B cell (primary cell): ENCODE measurements at places on chromosomes 6 and 20.

GRCh38 chr6:15754035-15754705, 91.3 kb upstream of the DTNBP1 start:
- DNase-seq: no peak

GRCh38 chr6:93821953-93822352, 402.6 kb upstream of the EPHA7 start:
- no peak for DNase-seq

DNA sequence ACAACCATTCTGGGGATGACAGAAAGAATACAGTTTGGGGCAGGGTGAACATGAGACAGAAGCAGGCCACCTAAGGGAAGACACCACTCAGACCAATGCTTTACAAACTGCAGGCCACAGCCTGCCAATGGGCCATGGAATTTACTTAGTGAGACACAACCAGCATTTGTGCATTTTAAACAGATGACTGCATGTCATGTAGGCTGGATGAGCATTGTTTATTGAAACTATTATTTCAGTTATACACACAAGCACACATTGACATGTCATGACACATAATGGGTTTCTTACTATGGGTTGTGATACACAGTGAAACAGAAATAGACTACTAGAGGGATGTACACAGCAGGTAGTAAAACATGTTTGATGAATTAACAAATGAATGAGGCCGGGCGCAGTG, 8.0 kb downstream of the PGM3 start:
- DNase-seq: no peak

- DNase-seq: no peak
Observed at GRCh38 chr6:136309729-136310311, 20.2 kb upstream of the BCLAF1 start.

DNA sequence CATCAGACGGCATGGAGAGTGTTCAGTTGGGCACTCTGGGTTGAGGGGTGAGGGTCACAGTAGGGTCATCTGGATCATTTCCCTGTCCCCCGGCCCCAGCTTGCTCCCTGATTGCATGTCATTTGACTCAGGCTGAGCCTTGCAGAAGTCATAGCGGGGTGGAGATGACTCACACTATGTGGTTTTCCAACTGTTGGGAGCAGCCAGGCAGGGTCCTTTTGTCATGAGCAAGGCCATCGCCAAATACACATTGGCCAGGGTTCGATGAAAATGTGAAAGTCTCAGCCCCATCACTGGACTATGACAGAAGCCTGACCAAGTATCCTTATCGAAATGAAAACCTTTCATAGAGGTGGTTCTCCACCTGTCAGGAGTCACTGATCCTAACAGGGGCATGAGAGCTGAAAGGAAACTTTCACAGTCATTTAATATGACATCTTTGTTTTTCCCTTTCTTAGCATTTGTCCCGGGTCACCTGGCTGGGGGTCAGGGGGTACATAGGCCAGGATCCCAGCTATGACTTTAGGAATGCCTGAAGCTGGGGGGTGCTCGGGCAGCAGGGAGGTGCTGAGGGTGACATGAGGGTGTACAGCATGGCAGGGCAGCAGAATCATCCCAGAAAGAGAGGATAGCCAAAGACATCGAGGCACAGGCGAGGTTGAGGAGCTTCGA, 70.2 kb upstream of the CD93 start:
- no peak for DNase-seq

- no peak for DNase-seq
Observed at GRCh38 chr6:13573669-13574110, 711 bp upstream of the SIRT5 start.

DNA sequence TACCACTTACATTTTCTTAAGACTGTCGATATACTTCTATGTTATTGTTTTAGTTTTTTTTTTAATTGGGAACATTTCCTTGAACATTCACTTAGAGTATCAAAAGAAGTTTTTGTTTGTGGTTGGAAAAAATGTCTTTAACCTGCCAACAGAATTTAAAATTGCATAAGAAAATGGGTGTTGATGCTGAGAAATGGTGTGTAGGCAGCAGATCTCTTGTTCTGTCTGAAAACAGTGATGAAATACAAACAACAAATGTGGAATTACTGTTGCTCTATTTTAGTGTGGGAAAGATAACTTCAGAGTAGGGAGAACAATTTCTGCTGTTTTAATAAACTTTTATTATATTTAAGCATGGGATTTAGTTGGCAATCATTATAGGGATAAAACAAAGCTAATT, 293.5 kb downstream of the CDKAL1 start:
- DNase-seq: no peak

DNA sequence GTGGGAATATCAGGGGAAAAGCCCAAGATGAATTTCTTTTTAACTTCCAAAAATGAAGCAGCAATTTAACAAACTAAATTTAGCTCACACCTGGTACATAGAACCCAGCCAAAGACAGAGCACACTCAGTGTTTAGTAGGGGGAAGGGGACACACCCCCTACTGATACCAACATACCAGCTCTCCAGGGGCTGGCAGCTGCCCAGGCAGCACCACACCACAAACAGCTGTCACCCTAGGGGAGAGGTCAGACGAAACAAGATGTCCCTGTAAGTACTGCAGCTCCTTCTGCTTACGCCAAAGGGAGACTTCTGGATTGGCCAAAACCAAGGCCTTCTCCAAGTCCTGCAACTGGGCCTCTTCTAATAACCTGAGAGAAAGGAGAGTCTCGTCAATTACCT, 26.0 kb downstream of the MDN1 start:
- no peak for DNase-seq

- no peak for DNase-seq
Observed at GRCh38 chr6:137717074-137718073, 149.7 kb upstream of the TNFAIP3 start.

GRCh38 chr6:46116289-46116688, 13.5 kb upstream of the ENPP4 start:
- no peak for DNase-seq

DNA sequence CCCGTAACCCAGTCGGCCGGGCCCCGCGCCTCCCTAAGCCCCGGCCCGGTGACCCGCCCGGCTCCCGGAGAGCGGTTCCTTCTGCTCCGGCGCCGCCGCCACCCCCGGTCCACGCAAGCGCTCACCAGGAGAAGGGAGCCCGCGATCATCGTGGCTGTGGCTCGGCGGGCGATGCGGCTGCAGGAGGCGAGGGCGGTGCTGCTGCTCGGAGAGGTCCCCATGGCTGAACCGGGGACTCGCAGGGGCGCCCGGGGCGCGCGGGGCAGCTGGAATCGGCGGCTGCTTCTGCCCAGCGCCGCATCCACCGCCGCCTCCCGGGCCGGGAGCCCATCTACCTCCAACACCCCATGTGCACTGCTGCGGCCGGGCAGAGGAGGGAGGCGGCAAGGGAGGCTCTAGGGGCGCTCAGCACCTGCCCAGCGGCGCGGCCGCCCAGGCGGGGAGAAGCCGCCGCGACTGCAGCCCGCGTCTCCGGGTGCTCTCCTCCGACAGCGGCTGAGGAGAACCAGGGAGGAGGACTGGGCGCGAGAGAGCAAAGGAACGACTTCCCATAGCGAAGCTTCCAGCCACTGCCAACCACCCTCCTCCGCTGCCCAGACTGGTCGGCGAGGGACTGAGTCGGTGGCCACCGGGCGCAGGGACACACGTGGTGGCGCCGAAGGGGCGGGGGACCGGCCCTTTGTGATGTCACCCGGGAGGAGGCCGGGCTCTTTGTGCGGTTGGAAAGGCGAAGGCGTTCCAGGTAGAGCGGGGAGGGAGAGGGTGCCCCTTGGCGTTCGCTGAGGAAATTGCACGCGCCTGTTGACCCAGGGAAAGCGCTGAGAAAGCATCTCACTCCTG, at the start of gene TNFRSF21:
Gene TNFRSF21, minus strand, starts transcription at position 615 of the 840 bp plus-strand sequence. Its CDS starts 394 bp downstream, at position 221.
- peak; percentile 85 for DNase-seq

DNA sequence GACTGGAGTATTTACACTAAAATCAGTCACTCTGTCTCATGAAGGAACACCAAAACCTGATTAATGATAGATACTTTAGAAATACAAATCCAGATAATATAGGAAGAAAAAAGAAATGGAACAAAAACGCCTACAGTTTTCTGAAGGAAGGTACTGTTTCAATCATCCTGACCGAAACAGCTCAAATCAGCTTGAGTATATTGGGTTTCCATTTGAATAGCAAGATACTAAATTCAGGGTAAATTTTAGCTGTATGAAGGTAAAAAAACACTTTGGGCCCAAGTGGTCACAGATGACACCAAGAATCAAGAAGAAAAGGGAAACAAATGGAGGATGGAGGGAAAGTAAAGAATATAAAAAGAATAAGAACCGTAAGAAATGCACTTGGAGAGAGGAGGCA, 6.9 kb downstream of the ZSCAN23 start:
- no peak for DNase-seq

- DNase-seq: no peak
Observed at GRCh38 chr6:8628063-8628462, 192.7 kb upstream of the SLC35B3 start.

- no peak for DNase-seq
Observed at GRCh38 chr6:10201606-10202510, 213.0 kb downstream of the TFAP2A start.

GRCh38 chr6:35716798-35717197, 20.0 kb upstream of the ARMC12 start:
- no peak for DNase-seq

GRCh38 chr20:10662151-10662550, 11.6 kb downstream of the JAG1 start:
- DNase-seq: no peak

- DNase-seq: no peak
Observed at GRCh38 chr6:112296122-112296521, 41.8 kb upstream of the LAMA4 start.

GRCh38 chr6:148263010-148263409, 79.6 kb upstream of the SASH1 start:
- no peak for DNase-seq

DNA sequence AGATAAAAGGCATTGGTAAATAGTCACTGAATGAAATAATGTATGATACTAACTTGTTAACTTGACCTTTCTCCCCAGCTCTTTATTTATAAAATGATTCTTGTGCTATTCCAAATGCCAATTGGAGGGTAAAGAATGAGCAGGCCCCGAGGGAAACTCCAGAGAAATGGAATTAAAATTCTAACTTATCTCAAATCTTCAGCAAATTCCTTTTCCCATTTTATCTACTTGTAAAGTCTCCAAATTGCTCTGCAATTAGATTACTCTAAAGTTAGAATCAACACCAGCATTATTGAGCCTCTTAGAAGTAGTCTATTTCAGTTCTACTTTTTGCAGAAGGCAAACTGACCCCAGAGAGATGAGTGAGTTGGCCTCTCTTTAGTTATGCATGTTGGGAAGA, 165.9 kb upstream of the PREP start:
- no peak for DNase-seq

DNA sequence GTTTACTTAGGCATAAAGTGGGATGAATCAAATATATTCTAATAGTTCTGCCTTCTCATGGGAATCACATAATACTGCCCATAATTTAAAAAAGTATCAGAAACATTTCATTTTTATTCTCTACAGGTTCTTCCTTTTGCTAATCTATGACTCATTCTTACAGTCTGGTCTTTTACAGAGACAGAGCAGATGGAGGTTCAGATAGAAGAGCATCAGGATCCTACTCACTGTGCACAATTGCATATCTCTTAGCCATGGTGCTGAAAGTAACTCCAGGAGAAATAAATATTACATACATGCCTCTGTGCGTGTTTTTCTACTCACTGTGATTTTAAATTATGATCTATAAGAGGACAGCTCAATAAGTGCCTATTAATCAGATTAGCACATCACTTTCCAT, 16.3 kb upstream of the OR2B6 start:
- DNase-seq: no peak

DNA sequence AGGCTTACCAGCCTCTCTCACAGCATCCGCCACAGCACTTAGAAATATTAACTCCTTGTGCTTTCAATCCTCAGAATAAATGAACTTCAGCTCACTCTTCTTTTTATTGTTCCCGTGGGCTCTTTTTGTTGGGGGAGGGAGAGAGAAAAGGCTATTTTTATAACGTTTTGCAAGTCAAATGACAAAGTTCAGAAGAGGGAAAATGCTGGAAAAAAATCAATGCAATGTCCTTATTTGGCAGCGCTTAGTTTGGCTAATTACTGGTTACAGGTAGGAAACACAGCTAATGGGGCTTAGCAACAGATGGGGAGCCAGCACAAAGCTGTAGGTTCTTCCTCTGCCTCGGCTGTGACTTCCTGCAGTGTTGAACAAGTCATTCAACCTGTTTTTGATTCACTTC, 1067.0 kb upstream of the MAP3K7 start:
- DNase-seq: no peak

GRCh38 chr6:42165016-42165415, 8.1 kb upstream of the GUCA1A start:
- DNase-seq: no peak

DNA sequence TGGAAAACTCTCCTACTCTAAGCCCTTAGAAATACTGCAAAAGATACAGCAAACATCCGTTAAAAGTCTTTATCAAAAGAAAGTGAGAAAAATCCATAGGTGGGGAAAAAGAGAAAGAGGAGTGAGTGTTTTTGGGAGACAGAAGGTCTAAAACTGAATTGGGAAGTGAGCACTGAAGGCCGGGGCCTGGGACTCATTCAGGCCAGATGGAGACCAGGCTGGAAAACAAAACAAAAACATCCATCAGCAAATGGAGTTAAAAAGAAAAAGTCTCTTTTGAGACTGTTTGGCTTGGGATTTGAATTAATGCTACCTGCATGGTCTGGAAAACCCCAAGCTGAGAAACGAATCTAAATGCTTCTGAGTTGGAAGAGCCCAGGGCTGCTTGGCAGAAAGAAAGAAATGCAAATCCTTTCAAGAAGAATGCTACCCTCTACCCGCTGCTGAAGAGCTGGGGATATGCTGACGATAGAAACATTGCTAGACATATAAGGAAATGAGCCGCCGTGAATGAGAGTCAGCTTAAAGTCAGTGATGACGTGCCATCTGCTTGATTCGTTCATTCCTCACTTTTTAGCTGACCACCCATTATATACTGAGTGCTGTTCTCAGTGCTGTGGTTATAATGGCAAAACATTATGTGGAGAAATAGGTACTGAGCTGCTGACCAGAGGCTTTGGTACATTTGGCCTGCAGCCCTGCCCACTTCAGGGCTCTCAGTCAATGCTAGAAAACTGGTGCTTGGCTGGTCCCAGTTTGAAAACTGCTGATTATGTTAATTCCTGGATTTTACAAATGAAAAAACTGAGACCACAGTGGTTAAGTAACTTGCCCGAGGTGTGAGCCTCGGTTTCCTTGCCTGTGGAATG, 28.0 kb upstream of the TULP4 start:
- DNase-seq: no peak

- no peak for DNase-seq
Observed at GRCh38 chr6:54899986-54900385, 53.4 kb downstream of the FAM83B start.

GRCh38 chr6:63912887-63913286, 277.3 kb downstream of the PHF3 start:
- DNase-seq: no peak
